ENCODE measurements at places on chromosomes 2 and 18. TPM values are rescaled to one million over a fixed set of nuclear protein-coding genes. Genes with fewer than 3 reads are reported as not detected.

Gene SLC38A11
- not detected for total RNA-seq

Gene TMEM169
- 0.43 TPM for total RNA-seq

Gene ANKRD53
- 1.3 TPM for total RNA-seq

Gene XDH
- 0.32 TPM for total RNA-seq

Gene AFF3
- total RNA-seq = 19.4 TPM

Gene KCNG2
- total RNA-seq = under 0.01 TPM

Gene C2orf66
- not detected for total RNA-seq

Measured in fibroblast of villous mesenchyme (primary cell).